ENCODE measurements at places on chromosomes 2 and 18. TPM values are rescaled to one million over a fixed set of nuclear protein-coding genes. Genes with fewer than 3 reads are reported as not detected.

GDF7 gene
- 0.46 TPM for total RNA-seq

FIGN gene
- 16.7 TPM for total RNA-seq

ALPI gene
- not detected for total RNA-seq

KLHL30 gene
- total RNA-seq, result 20.6 TPM

CAPN14 gene
- total RNA-seq, result 0.35 TPM

WNT6 gene
- total RNA-seq, result 2.1 TPM

Data from Right ventricle myocardium inferior (tissue), 1 donor.